NK-92 treated with Interleukin-12 subunit alpha and Interleukin-12 subunit beta, amount 100 ng/mL, for 24 hours (cell line): ENCODE measurements at places on chromosomes 16 and 17.

- DNase-seq: no peak
Measured at GRCh38 chr16:81214745-81215166, 23.7 kb upstream of the BCO1 start.

GRCh38 chr16:72517154-72517553, 345.2 kb upstream of the PMFBP1 start:
- no peak for DNase-seq

- DNase-seq: no peak
Measured at GRCh38 chr17:44023545-44024270, 8.9 kb upstream of the TMEM101 start.

- DNase-seq: no peak
Measured at GRCh38 chr16:8935989-8936388, 27.7 kb downstream of the USP7 start.

GRCh38 chr17:38461683-38462082, 33.4 kb downstream of the ARHGAP23 start:
- DNase-seq: no peak

DNA sequence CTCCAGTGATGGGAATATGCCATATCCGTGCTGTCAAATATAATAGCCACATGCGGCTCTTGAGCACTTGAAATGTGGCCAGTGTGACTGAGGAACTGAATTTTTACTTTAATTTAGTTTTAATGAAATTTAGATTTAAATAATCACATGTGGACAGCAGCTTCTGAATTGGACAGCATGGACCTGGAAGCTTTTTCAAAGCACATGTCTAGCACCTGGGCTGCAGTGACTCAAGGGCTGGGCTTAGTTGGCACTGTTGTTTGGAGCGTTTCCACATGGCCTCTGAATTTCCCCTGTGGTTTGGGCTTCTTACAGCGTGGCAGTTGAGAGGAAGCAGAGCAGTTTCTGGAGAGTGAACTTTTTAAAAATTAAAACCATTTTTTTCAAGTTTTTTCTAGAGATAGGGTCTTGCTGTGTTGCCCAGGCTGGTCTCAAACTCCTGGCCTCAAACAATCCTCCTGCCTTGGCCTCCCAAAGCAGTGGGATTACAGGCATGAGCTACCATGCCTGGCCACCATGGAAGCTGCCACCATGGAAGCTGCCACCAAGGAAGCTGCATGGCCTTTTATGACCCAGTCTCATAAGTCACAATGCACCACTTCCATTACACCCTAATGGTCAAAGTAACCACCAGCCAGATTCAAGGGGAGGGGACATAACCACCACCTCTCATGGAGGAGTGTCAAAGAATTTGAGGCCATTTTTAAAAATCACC, 6.7 kb upstream of the TOB1 start:
- no peak for DNase-seq

- DNase-seq: no peak
Measured at GRCh38 chr17:15909481-15909991, 35.4 kb upstream of the ADORA2B start.

GRCh38 chr17:3804503-3804931, 3.5 kb upstream of the ITGAE start:
- no peak for DNase-seq

DNA sequence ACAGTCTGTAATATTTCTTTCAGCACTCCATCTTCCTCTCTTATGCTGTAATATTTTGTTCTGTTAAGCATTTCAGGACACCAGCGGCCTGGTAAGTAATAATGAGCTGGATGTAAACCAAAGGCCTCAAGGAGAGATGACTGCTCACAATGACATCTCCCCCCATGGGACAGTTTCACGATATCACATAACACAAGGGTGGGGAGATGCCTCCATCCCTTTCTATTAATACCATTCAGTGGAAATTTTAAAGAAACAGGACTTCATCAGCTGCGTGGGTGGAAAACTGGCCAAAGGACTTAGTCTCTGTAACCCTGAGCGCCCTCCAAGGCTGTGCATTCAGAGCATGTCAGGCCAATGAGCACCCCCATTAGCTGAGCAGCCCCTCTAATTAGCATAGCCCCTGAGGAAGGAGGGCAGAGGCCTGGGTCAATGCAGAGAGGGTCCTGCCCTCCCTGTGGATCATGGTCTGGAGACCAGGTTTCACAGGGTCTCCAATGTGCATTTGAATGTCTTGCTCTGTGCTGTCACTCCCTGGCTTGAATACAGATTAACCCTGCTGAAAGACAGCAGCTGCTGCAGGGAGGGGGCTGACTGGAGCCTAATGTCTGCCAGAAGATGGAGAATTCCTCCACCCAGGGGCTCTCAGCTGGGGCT, 156.4 kb downstream of the HS3ST2 start:
- no peak for DNase-seq

DNA sequence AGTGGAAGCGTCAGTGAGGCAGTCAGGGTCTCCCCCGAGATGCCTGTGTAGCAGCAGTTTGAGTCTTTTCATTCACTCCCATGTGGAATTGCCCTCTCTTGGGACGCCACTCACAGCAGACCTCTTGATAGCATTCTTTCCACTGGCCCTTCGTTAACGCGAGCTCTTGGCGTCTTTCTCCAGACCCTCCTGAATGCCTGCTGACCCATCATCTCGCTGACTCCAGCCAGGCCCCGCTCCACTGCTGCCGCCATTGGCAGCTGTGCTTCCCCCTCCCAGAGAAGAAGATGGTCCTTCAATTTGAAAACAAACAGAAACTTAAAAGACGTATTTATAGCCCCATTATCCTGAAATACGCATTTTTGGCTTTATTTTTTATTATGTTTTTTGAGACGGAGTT, 63.1 kb downstream of the SEC14L1 start:
- no peak for DNase-seq

GRCh38 chr17:9594065-9594464, 17.6 kb downstream of the CFAP52 start:
- DNase-seq: no peak

GRCh38 chr16:7382521-7382920, 49.9 kb downstream of the RBFOX1 start:
- DNase-seq: no peak

- DNase-seq: no peak
Measured at GRCh38 chr17:48194097-48194550, 86.6 kb downstream of the SNX11 start.

GRCh38 chr16:49969091-49970030, 55.7 kb upstream of the CNEP1R1 start:
- DNase-seq: no peak

DNA sequence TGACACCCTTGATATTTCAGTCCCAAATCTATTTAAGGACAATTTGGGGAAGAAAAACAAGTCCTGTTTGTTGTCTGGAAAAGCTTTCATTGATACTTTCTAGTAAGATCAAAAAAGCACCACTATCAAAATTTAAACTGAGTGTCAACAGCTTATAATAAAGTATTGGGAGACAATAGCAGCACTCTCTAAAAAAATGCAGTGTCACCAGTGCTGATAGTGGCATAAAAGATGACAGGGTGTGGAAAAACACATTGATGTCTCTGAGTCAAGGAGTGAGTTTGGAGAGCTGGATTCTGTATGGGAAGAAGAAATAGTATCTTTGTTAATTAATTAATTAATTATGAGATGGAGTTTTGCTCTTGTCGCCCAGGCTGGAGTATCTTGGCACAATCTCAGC, 8.3 kb upstream of the TOM1L1 start:
- no peak for DNase-seq

GRCh38 chr17:40355123-40355803, 9.3 kb downstream of the GJD3 start:
- peak; percentile 24 for DNase-seq

GRCh38 chr17:15334266-15334665, 7.1 kb downstream of the TEKT3 start:
- no peak for DNase-seq

- no peak for DNase-seq
Measured at GRCh38 chr17:1711804-1712203, 1.6 kb upstream of the TLCD2 start.

- DNase-seq: no peak
Measured at GRCh38 chr17:67575325-67575724, 142.4 kb upstream of the NOL11 start.

GRCh38 chr16:88550246-88550661, 19.9 kb upstream of the ZC3H18 start:
- DNase-seq: no peak

DNA sequence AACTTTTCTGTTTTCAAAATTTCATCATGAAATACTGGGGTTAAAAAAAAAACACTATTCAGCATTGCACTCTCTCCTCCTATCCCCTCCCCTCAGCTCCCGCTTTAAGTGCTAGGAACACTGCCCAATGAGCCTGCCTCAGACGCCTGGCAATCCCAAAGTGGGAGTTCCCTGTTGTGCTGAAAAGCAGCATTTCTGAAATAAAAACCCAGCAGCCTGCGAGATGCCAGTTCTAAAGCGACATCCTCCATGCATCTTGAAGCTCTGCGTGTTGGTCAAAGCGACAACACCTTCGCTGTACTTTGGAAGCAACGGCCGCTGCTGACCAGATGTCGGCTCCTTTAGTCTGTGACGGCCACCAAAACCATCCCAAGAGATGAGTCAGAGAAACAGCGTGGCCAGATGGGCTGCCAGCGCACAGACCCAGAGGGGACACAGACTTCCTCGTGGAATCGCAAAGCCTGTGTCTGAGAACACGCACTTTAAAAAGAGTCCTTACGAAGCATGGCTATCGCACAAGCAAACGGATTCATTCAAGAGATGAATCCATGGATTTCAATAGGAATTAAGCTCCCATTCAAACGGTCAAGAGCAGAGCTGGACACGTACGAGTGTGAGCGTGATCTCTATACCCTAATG, 32.8 kb downstream of the FBXO31 start:
- no peak for DNase-seq

DNA sequence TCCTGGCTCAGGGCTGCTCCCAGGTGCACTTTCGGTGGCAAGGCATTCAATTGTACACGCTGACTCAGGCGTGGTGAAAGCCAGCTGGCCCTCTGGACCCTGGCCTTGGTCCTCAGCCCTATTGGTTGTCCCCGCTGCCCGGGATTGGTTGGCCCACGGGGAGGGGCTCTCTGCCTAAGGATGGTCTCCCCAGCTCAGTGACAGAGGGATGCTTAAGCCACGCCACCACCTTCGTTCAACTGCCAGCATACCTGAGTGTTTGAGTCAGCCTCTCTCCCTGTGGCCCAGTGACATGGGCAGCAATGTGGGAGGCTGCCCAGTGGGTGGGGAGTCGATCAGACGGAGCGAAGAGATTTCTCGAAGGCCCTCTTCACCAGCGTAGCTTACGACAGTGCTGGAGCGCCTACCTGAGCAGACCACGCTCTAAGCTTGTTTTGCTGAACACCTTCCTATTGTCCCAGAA, 30.3 kb downstream of the IRF8 start:
- DNase-seq: no peak

DNA sequence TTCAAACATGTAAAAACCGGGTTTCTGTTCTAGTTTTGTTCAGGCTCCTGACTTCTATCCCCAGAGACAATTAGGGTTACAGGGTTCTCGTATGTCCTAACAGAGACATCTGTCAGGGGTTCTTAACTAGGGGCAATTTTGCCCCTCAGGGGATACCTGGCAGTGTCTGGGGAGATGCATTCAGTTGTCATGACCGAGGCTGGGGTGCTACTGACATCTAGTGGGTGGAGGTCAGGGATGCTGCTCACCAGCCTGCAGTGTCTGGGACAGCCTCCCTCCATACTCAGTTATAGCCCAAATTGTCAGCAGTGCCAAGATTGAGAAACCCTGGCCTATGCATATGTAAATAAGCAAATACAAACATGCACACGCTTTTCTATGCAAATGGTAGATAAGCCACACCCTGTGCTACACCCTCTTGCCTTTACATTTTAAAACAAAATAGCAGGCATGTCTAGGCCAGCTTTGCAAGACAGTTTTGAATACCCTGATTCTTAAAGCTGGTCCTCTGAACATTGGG, 37.4 kb downstream of the CLEC16A start:
- DNase-seq: no peak

- no peak for DNase-seq
Measured at GRCh38 chr16:30060346-30060745, 5.2 kb upstream of the ALDOA start.

GRCh38 chr17:59367657-59368045, 36.2 kb downstream of the YPEL2 start:
- no peak for DNase-seq

DNA sequence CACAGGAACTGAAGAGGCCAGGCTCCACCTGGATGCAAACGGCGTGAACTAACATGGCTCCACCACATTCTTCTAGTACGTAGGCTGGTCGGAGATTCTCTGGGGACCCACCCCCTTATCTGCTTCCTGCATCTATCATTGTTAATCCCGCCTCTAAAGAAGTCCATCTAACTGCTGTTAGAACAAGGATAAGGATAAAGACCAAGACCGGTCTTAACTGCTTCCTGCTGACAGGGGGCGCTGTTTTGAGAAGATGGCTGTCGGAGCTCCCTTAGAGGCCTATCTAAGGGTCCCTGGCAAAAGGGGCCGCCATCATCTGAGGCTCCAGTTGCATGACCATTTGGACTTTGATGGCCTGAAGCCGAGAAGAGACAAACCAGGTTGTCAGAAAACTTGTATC, 25.8 kb upstream of the TNFSF12 start:
- no peak for DNase-seq

DNA sequence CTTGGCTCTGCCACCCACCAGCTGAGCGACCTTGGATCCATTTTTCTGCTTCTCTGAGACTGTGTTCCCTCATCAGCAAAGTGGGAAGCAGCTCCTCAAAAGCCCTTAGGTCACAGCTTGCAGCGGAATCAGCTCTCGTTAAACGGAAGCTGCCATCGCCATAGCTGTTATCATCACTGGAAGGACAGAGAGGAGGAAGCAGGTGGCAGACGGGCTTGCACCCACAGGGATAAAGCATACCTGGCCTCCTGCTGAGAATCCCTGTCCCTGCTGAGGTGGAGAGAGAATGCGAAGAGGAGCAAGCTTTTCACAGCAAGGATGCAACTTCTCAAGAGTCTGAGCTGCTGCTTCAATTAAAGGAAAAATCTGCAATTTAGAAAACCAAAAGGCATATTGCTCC, 106.6 kb downstream of the CLEC16A start:
- no peak for DNase-seq

- DNase-seq: no peak
Measured at GRCh38 chr16:81565321-81566028, 120.9 kb downstream of the CMIP start.

DNA sequence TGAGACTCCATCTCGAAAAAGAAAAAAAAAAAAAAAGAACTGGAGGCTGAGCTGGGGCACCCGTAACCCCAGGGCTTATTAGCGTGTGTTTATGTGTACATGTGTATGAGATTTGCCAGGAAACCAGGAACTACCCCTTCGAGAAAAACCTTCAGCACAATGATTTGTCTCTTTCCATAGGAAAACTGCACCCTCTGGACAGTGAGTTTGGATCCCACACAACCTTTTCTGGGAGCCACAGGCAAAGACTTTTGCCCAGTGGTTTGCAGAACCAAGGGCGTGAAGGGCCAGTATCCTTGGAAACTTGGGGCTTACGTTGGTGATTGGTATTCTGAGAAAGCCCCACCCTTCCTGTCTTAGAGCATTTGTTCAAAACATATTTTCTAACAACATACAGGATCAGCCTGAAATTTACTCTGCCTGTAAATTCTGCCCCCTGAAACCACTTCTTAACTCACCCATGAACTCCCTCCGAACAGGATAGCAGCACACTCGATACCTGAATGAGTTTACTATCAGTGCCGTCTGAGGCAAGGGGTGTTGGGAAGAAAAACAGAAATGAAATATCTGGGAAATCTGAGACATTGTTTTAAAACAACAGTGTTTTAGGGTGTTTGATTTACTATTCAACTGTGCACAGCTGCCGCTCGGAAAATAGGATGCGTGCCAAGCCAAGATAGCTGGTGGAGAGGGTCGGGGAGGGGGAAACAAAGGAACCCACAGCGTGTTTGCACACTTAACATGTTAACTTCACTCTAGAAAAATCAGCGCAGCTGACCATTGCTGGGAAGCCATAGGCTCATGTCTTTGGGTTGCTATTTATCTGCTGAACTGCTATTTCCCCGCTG, 40.2 kb upstream of the MAF start:
- DNase-seq: no peak

GRCh38 chr17:6046931-6047330, 23.2 kb upstream of the WSCD1 start:
- no peak for DNase-seq
